ENCODE measurements at places on chromosomes 6 and 20.

GRCh38 chr6:54574671-54575070 is 266.4 kb downstream of the TINAG start:
- no peak for DNase-seq

DNA sequence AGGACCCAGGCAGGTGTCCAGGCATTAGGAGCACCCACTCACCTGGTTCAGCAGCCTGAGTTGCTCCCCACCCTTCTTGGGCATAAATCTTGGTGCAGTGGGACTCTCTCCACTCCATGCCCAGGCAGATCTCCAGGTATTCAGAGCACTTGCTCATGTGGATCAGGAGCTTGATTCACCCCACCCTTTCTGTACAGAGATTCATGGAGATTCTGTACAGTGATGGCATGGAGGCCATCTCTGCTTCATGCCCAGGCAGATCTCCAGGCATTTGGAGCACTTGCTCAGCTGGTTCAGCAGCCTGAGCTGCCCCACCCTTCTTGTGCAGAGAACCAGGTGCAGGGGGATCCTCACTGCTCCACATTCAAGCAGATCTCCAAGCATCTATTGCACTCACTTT is 44.1 kb downstream of the BEND6 start:
- no peak for DNase-seq

DNA sequence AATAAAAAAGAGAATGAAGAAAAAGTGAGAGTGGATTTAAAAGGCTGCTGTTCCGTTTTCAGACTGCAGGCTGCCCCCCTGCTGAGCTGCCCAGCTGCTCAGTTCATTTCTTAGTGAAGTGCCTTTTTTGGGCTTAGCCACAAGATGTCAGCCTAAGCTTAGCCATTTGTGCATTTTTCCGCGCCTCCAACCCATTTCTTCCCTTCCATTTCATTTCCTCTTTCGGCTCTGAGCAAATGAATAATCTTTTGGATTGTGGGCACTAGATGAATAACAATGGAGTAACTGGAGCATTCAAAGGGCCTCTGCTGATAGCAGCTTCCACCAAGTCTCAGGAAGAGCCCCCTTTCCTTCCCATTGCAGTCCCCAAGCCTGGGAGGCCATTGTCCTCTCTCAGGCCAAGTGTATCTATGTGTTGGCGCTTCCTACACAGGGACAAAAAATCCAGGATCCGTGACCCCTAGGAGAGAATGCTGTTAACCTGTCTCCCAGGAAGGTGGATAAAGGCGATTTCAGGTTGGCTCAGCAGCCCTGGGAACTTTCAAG is 83.5 kb upstream of the SPTLC3 start:
- DNase-seq: no peak

DNA sequence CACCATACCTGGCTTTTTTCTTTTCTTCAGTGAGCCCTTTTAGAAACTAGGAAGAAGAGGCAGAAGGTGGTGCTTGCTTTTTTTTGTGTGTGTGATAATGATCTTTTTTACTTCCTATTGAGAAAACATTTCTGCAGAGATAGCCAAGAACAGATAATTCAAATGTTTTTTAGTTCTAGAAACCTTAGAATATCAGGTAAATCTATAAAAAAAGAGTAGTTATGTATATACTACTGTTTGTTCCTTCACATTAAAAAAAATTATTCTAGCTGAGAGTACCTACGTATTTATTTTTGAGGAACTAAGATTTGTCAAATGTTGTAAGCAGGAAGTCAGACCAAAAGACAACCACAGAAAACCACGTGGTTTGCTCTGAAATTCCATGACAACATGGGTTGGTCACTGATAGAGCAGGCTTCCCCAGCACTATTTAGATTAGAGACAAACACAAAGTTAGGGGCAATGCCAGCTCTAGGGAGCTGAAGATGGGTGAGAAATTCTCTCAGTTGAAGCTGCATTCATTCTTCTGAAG is 12.8 kb downstream of the STK4 start:
- no peak for DNase-seq

- DNase-seq: no peak
Observed at GRCh38 chr6:113847447-113847846, 9.7 kb upstream of the MARCKS start.

GRCh38 chr20:2801286-2801728 is 880 bp upstream of the CPXM1 start:
- no peak for DNase-seq

DNA sequence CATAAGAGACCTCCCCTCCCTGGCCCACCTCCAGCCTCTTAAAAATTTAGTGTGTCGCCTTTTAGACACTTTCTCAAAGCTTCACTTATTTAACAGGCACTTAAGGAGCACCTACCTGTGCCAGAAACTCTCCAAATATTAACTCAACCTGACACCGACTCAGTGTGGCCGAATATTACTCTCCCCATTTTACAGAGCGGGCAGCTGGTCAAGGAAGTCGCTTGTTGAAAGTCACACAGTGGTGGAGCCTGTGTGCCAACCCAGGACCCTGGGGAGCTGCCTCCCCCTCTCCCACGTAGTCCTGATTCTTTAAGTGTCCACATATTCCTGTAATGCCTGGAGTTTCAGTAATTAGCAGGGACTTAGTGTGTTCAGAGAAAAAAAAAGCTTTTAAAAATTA is 1.0 kb upstream of the PMEPA1 start:
- DNase-seq: no peak

DNA sequence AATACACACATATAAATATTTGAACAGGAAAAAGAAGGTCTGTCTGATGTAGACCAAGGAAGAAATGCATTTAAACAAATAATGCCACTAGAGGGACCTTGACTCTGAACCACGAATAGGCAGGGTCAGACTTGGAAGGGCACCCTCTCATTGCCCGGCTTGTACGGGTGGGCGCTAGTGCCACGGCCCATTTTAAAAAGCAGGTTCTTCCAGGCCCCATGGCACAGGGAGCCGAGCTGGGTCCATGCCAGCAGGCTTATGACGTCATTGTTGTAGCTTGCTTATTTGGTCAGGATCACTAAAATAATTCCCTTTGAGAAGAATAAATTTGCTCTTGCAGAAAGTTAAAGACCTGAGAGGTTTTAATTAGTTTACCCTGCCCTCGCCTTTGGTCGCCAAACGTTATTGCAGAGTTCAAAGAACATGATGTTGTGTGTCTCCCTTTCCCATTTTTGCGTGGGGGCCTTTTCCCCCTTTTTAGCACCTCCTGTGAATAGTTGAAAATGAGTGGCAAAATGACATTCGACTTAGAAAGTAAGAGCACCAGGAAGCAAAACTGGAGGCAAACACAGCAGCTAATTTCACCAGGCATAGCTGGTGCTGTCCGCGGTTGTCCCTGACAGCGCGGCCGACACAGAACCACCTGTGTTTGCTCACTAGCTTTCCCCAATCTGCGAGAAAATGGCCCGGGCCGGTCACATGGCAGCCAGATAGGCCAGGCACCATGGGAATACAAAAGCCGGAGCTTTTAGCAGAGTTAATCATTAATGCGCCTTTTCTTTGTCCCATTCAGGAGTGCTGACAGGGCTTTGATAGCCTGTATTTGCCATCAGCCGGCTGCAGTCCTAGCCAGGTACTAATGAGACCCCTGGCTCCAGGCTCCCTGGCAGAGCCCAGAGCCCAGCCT is 93.8 kb downstream of the FOXA2 start:
- DNase-seq: no peak

GRCh38 chr6:155259204-155259603 is 4.6 kb upstream of the CLDN20 start:
- DNase-seq: no peak

DNA sequence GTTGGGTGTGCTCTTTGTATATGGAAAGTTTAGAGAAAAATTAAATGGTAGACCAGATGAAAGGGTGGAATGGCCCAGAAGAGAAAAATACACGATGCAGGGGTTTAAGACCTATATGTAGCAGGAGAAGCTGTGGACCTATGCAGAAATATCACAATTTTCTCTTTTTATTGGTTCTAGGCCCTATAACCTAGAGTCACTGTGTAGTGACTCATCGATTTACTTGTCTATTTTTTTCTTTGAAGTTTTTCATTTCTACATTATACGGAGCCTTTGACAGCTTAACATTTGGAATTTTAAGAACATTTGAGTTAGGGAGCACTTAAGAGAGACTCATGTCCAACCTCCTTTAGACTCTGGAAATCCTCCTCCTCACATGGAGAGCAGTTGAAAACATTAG is 28.3 kb upstream of the ADGRF1 start:
- DNase-seq: no peak

GRCh38 chr6:138492113-138492512 is 7.2 kb downstream of the NHSL1 start:
- no peak for DNase-seq

- no peak for DNase-seq
Observed at GRCh38 chr6:13368079-13368730, 39.9 kb upstream of the TBC1D7 start.

DNA sequence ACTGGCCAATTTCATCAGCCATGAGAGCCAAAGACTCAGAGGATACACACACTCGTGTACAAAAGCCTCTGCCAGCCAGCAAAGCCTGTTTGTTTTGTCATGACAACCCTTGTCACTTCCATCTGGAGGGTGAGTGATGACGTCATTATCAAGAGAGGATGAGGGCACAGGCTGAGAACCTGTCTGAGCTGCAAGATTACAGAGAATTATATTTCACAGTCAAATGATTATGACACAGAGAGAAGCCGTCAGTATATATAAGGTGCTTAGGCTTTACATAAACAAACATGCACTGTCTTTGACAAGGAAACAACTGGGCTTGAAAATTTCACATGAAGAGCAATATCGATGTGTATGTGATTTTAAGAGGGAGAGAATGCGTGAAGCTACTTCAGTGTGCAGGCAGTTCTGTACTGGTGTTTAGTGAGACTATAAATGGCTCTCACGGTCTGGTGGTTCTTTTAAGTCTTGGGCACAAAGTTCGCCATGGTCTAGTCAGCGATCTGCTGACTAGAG is 36.5 kb upstream of the BCLAF1 start:
- DNase-seq: no peak

DNA sequence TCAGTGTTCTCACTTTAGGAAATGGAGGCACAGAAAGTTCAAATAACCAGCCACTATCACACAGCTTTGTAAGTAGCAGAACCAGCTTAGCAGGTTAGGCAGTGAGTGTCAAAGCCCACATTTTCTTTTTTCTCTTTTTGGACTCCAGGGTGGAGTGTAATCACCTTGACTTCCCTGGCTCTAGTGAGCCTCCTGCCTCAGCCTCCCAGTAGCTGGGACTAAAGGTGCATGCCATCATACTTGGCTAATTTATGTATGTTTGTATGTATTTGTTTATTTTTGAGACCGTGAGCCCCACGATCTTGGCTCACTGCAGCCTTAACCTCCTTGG is 7.8 kb upstream of the NCOA3 start:
- DNase-seq: no peak

GRCh38 chr20:15542655-15543054 is 1030.6 kb downstream of the KIF16B start:
- DNase-seq: no peak

GRCh38 chr6:109237077-109237985 is 142.0 kb downstream of the CEP57L1 start:
- DNase-seq: no peak

DNA sequence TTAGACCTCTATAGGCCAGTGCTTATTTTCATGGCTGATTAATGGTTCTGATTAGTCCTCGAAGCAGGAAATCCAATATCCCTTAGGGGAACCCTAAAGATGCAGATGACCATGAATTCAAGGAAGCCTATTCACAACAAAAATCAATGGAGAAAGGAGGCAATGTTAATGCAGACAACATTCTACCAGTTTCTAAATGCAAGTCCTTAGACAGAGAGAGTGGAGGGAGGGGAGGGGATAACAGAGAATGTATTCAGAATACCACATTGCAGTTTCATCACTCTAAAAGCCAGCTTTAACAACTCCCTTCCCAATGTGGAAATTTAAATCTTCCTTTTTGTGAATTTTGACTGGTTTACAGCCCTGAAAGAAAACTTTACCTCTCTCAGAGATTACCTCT is 87.1 kb upstream of the POU3F2 start:
- no peak for DNase-seq

- no peak for DNase-seq
Observed at GRCh38 chr20:62879275-62880146, 17.9 kb upstream of the TCFL5 start.

DNA sequence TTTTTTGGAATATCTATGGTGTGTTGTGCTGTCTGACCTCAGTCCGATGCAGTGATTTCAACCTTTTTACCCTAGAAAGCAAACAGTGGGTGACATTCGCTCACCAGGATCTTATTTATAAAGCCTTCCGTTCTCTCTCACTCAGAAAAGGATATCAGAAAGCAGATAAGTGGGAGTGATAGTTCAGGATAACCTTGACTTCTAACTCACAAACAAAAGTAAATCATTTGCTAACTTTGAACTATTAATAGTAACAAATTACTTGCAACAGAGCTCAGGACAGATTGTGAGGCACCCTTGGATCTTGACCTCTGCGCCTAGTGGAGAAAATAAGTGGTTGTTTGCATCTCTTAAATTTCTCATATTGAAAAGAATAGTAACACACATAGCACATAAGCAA is 637.1 kb upstream of the CITED2 start:
- DNase-seq: no peak

Measured in stimulated activated CD4-positive, alpha-beta T cell treated with anti-CD3 and anti-CD28 coated beads, Interleukin-12 subunit alpha, Interleukin-12 subunit beta, amount 100 ng/mL, for 24 hours (primary cell).